ENCODE measurements at places on chromosomes 5 and 9.

GRCh38 chr5:126341906-126342630, 81.1 kb upstream of the GRAMD2B start:
- no peak for DNase-seq

- no peak for DNase-seq
Measured at GRCh38 chr5:168424594-168425323, 61.5 kb upstream of the RARS1 start.

DNA sequence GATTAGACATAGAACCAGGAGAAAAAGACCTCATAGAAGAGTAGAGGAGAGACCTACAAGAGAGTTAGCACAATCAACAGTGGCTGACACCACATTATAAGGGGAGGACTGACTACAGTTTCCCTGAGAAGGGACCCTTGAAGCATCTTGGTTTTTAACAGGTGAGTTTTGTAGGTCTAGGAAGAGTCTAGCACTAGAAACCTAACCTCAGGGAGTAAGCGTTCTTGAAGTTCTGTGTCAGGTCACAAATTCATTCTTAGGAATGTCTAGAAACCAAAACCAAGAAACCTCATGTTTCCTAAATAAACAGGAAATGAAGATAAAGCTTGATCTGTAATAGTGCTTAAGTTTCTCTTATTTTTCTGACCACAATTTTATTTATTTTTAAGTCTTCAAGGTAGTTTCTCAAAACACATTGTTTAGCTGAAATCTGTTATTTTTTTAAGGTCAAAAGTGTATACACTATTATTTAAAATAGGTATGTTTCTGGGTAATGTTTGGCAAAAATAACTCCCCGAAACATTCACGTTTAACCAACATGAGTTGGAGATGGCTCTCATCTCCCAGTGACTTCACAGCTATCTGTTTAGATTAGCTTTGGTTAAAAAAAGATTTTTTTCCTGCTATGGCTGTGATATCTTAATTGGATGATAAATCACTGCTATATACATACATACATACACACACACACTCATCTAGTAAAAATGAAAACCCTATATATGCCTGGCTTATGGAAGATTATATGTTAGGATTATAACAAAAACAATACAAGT, 37.1 kb downstream of the MAP3K1 start:
- DNase-seq, result no peak

DNA sequence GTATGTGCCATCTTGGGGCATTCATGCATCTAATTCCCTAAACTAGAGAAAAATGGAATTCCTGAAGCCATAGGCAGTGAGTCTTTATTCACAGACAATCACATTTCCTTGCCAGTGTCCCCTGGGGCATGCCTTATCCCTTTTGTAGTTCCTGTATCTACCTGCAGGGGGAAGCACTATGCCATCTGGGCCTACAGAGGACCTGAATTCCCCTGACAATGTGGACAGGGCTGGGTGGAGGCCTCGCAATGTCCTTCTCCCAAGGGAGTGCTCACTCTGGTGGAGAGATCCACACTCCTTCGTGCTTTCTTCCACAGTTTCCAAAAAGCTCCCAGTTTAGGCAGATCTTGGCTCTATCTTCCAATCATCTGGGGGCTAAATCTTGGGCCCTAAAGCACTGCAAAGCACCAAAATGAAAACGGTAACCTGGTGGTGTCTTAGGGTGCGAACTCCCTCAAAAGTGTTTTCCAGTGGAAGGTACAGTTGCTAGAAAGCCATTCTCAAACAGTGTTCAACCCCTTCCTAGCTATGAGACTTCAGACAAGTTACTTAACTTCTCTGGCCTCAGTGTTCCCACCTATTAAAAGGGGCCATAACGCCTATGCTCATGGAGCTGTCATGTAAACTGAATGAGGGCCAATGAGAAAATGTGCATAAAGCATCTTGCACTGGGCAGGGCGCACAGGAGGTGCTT, 17.5 kb downstream of the WHRN start:
- peak; percentile 73 for DNase-seq

DNA sequence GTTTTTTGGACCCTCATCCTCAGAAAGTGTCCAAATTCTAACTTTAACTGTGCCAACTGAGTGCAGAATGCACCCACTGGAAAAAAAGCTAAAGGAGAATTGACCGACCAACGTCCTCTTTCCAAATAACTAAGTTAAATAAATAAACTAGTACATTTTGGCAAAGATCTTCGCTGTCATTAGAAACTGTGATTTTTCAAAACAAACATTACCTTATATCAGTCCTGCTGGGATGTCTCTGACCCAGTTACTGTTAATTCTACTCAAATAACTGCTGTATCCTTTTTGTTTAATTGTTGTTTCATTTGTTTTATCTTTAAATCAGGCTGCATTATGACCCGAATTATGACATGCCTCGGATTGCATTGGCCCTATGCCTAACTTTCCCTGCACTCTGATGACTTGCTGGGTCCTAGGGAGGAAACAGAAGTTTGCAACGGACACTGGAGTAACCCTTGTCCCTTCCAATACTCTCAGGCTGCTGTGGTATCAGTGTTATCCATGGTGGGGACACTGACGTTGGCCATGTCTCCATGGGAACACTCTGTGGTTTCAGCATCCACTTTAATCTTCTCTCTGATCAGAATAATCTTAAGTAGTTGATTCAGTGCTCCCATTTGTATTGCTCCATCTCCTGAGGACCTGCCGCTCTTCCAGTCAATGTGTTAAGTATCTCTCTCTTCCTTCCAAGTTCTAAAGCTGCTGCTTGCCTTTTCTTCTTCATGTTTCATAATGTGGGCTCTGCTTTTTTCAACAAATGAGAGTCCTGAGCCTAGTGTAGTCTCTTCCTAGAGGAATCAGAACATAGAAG, 11.1 kb upstream of the IFNA5 start:
- no peak for DNase-seq

DNA sequence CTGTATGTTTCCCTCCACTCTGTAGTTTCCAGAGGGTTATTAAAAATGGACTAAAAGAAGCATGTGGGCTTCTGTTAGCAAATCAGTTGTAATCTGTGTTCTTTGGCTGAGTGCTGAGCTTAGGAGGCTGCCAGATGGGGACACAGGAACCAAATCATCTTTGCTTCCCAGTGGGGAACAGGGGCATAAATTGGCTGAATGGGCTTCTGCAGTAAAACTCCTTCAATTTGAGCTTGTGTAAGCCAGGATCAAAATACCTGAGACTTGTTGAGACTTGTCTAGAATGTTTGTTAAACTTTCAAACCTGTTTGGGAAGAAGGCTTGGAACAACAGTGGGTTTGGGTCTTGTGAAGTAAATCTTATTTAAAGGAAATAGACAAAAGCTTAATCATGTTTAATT, 32.2 kb upstream of the TNFAIP8 start:
- DNase-seq, result no peak

DNA sequence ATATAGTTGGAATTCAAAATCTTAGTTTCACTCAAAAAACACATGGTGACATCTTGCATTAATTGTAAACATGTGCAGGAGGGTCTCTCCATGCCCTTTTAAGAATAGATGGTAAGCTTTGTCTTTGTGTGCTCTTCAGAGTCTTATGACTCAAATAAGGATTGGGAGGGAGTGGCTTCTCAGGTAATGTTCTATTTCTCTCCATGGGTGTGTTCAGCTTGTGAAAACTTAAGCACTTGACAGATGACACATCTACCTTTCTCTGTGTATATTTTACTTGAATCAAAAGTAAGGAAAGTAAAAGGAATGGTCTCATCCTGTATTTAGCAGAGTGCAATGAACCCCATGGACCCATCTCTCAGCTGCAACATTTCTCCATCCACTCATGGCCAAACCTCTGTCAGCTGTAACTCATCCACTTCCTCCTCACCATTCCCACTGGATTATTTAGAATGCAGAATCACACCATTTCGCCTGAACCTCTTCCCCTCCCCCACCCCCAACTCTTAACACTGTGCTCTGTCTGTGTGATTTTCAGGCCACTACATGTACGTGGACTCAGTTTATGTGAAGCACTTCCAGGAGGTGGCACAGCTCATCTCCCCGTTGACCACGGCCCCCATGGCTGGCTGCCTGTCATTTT, 82.1 kb downstream of the MAMDC2 start:
- no peak for DNase-seq

GRCh38 chr5:181042036-181042713, 2.1 kb downstream of the BTNL9 start:
- no peak for DNase-seq

DNA sequence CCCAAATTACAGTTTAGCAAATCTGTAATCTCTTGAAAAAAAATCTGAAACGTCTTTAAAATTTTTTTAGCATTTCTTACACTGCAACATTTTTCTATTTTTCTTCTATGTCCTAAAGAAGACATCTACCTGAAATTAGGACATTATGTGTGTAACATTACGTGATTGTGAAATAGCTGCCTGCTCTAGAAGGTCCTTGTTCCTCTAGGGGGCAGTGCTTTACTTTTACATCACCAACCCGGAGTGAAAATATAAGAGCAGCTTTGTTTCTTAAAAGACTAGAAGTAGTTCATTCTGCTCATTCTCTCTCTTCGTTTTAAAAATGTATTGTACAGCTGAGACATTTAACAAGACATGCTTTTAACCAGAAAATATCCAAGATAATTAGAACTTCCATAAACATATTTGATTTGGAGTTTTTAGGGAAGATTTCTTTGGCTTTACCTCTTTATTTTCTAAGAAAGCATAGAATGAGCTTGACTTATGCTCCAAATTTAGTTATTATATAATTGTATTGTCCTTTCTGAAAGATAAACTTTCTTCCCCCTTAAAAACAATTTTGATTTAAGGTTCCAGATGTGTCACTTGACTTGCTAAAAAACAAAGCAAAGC, 48.1 kb upstream of the RIOK2 start:
- DNase-seq, result peak; percentile 47

DNA sequence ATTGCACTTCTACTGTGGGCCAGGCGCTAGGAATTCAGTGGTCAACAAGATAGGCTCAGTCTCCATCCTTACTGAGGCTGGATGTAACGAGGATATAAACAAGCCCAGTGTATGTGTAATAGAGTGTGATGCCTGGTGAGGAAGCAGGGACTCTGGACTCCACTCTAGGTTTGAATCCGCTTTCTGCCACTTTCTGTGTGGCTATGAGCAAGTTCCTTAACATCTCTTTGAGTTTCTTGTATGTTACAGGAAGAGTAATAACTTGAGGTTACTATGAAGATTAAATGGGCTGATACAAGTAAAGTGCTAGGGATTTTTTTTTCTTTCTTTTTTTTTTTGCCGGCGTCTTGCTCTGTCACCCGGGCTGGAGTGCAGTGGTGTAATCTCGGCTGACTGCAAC, 12.4 kb downstream of the DOCK2 start:
- peak; percentile 48 for DNase-seq

- DNase-seq, result no peak
Measured at GRCh38 chr9:80560976-80561375, 989.2 kb downstream of the TLE4 start.

DNA sequence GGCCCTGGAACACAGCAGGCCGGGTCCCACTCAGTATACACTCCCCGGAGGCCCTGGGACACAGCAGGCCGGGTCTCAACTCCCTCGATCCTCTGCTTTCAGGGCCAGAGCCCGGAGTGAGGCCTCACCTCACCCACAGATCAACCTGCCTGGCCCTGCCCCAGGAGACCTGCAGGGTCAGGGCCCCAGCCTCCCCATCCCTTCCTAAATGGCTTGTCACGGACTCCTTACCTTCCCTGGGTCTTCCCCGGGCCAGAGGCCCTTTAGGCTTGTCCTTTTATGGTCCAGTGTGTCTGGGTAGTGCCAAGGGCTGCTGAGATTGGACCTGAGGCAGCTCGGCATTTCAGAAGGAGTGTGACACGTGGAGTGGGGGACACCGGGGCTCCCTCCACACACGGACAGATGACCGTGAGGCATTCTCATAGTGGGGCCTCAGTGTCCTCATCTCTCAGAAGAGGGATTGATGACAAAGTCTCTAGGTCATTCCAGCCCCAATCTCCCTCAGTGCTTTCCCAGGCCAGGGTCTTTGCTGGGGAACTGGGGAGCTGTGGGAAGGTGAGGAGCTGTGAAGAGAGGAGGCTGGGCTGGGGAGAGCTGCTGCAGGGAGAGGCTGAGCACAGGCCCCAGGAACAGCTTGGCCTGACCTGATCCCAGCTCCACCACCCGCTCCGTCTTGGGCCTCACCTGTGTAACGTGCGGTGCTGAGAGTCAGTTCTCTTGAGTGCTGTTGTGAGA, 18.0 kb upstream of the PLEKHG4B start:
- DNase-seq, result no peak

GRCh38 chr5:150642567-150642927, 2.1 kb downstream of the SYNPO start:
- no peak for DNase-seq

- DNase-seq, result peak; percentile 85
Measured at GRCh38 chr5:144189800-144190429, 19.2 kb downstream of the KCTD16 start.

DNA sequence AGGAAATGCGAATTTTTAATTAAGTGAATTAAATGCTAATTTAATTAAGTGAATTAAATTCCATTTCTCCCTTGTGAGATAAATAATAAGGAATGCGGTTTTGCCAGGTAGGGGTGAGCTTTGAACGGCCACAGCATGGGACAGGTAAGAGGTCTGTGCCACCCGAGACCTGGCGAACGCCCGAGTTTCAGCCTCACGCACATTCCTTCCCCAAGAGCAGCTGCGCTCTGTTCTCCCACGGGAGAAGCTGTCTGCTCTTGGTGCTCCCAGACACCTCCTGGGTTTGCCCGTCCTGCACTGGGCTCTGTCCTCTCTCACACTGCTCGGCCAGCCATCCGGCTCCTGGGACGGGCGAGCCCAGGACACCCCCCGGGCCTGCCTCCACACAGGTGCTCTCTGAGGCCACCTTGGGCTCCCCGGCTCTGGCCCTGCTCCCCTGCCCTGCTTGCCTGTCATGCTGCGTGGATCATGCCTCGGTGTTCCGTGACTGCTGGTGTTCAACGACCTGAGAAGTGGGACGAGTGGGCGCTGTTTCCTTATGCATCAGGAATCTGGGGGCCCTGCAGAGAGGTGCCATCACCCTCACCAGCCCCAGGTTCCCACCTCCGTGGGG, 13.7 kb upstream of the CAMSAP1 start:
- no peak for DNase-seq

- DNase-seq, result no peak
Measured at GRCh38 chr5:133653760-133654049, 41.4 kb upstream of the FSTL4 start.

- DNase-seq, result no peak
Measured at GRCh38 chr9:3912280-3912679, 386.5 kb upstream of the RFX3 start.

GRCh38 chr5:132261881-132262845, 4.7 kb downstream of the PDLIM4 start:
- no peak for DNase-seq

- no peak for DNase-seq
Measured at GRCh38 chr5:67190861-67191260, 5.7 kb downstream of the CD180 start.

DNA sequence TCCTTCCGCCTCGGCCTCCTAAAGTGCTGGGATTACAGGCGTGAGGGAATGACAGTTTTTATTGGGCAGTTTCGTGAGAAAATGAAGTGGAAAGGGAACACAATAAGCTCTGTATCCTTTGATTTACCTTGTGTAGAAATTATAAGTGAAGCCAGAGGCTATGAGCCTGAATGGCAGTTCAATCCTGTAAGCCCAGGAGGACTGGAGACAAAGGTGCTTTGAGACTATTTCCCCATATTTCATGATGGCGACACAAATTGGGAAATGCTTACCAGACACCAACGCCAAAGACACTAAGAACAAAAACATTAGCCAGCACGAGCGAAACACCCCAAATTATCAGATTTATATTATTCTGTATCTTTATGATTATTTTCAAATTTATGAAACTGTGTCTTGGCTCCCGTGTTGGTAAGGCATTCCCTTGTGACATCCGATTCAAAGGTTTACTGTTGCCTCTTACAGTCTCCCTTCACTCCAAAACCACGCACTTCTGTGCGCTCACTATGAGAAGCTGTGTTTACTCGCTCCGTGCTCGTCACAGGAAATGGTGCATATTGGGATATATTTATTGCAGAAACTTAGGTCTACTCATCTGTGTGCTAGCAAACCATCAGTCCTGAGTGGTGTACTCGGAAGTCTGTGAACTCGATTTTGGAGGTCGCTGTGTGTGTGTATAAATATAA, 73.9 kb downstream of the SH3PXD2B start:
- no peak for DNase-seq
